ENCODE measurements at places on chromosomes 2 and 18.

- no peak for DNase-seq
Measured at GRCh38 chr2:238635647-238636051, 208.9 kb downstream of the ASB1 start.

GRCh38 chr2:233048569-233049193 is 11.5 kb upstream of the INPP5D start:
- DNase-seq, result no peak

- no peak for DNase-seq
Measured at GRCh38 chr2:233456934-233457333, 102.6 kb downstream of the DGKD start.

DNA sequence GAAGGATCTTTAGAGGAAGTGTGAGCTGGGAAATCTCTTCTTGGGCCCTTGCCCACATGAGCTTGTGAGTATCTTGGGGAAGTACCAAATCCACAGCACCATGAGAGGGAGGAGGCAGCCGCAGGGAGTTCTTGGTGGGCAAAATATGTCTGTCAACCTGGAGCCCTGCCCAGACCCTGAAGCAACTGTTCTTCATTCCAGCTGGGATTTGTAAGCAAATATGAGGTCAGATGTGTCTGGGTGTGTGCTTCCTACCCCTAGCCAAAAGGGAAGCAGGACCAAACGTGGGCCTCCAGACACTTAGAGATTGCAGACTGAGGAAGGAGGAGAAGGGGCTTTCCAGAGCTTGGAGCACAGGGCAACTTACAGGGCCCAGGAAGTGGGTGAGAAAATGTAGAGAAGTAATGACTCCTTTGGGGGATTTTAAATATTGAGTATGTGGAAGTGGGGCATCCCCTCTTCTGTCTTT is 41.9 kb downstream of the TMEM247 start:
- no peak for DNase-seq

DNA sequence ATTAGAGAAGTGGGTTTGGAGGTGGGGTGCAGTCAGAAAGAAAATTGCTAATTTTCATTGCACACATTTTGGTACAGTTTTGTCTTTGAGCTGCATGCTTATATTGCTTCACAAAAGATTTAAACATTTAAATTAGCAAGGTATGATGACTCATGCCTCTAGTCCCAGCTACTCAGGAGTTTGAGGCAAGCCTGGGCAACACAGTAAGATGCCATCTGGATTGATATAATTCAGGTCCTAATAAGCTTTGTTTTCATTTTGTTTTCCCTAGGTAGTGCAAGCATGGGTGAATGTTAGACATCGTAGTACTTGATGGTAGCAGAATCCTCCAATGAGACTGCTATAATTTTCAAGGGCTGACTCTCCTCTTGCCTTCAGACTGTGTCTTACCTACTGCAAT is 396.7 kb upstream of the RGPD4 start:
- DNase-seq, result no peak

- DNase-seq, result no peak
Measured at GRCh38 chr2:7691961-7692656, 774.9 kb downstream of the RNF144A start.

DNA sequence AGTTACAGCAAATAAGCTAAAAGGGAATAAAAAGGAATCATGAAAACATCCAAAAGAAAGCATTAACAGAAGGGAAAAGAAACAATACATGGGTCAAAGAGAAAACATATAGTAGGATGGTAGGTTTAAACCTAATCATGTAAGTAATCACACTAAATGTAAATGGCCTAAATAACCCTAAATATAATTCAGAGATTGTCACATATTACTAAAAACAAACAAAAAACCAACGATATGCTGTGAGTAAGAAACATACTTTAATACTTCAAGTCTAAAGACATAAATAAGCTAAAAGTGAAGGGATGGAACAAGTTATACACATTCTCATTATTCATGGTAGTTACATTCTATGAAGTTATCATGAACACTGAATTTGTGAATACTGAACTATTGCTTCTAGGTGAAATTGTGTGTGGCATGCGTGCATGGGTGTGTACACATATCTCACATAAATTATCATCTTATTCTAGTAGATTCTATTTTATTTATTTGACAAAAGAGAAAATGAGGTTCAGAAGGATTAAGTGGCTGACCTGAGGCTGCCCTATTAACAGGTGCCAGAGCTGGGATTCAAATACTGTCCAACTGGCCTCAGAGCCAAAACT is 170.9 kb downstream of the SEPTIN10 start:
- no peak for DNase-seq

DNA sequence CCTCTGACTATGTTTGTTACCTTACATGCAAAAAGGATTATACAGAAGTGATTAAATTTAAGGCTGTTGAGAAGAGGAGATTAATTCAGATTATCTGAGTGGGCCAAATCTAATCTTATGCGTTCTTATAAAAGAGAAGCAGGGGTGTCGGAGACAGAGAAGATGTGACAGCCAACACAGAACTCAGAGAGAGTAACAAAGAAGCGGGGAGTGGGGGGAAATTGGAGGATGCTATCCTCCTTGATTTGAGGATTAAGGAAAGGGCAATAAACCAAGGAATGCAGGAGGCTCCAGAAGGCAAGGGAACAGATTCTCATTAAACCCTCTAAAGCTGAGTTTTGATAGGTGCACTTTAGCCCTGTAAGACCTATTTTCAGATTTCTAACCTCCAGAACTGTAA is 291.3 kb upstream of the REG3G start:
- no peak for DNase-seq

DNA sequence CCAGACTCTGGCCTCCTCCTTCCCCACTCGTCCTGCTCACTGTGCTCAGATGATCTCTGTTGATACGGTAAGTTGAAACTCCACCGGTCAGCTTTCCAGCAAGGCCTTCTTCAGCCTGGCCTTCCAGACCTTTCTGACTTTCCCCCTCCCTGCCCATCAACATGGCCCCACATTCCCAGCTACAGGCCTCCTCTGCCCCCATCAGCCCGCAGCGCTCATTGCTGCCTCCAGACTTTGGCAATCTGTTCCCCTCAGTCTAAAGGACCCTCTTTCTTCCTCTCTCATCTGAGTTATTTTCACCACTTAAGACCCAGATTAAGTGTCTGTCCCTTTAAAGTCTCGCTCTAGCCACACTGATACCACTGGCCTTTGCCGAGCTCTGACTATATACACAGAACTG is 10.6 kb downstream of the LOXHD1 start:
- no peak for DNase-seq

DNA sequence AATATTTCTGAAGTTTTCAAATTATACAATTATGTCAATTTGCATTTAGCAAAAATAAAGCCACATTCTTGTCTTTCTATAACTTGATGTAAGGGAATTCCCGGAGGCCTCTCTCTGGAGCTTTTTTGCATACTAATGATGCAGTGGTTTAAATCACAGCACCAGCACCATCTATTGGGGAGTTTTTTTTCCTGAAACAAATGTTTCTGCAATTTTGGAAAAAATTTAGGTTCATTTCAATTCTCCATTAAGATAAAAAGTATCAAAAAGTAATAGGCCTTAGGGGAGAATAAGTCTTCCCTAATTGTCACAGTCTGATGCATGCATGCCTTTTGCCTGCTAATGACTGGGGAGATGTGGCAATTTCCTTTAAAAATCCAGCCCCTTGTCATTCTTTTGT is 13.5 kb downstream of the CBLN2 start:
- DNase-seq, result no peak

DNA sequence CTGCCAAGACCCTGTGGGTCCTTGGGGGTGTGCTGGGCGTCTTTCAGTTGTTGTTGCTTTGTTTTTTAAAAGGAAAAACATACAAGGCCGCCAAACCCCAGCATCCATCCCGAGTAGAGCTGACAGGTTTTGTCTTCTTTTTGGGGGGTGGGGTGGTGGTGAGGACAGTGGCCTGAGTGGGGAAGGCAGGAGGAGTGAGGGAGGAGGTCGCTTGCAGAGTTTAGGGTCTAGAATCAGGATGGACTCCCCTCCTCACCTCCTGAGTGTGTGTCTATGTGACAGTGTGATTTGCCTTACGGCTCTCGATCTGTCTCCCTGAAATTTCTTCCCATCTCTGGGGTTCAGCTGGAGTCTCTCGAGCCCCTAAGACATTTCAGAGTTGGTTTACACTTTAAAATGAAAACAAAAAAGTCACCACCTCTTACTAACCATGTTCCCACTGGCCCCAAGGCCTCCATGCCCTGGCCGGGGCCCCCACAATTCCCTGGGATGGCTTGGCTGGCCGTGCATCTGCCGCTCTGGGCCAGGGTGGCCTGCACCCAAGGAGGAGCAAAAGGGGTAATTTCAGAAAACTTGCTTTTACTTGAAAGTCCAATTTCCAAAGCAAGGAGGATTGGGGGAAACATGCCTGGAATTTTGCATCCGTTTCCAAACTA is 5.0 kb downstream of the SIX3 start:
- DNase-seq, result no peak

DNA sequence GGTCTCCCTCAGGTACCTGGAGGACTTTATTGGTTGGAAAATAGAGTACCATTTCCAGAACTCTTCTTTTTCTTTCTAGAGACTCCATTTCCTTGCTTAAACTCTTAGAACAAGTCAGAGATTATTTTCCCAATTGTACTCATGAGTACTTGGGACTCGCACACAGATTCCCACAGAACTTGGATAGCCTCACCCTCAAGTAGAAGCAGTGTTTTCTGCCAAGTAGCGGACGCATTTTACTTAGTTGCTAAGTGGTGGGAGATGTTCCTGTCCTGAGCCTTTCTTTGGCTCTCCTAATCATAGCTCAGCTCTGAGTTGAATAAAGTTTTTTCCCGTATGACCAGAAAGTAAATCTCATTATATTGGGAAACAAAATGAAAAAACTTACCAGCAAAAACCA is 17.2 kb downstream of the SLC30A3 start:
- no peak for DNase-seq

DNA sequence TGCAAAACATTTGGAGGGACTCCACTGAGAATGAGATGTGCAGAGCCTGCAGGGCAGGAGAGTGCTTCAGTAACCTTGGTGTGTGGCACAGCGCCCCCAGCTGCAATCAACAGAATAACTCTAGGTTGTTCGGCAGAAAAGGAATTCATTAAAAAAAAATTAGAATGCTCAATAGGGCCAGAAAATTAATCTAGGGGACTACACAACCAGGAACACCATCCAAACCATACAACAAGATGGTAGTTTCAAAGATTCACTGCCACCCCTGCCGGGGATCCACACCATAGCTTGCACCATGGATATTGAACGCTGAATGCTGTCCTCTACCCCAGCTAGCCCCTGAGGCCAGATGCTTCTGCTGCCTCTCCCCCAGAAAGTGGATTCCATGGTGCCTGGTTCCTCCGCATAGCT is 50.1 kb downstream of the THUMPD2 start:
- no peak for DNase-seq

DNA sequence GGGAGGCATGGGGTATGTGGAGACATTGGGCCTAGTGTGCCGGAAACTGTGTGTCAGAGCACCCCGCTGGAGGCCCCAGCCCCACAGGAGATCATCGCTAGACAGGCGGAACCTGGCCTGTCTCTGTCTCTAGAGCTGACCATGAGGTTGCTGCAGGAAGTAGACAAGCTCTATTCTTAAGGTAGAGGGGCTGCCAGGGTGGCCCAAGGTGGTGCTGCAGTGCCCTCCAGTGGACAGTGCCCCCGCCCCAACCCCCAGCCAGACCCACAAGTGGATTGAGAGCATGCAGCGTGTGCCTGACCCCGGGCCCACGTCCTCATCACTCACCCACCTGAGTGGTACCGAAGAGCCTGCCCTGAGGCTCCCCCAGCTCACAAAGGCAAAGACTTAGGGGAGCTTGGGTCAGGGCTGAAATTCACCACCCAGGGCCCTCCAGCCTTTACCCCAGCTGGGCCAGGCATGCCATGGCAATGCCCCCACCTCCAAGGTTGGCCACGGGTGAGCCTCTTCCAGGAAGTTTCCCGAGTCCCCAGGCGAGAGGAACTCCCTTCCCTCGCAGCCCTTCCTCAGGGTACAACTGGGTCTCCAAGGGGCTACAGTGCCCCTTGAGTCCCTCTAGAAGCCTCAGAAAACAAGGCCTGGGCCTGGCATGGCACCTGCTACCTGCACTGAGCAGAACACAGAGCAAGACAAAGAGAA is 155.0 kb downstream of the TTC32 start:
- no peak for DNase-seq

- DNase-seq, result no peak
Measured at GRCh38 chr18:33839452-33840211, 261.6 kb downstream of the ASXL3 start.

DNA sequence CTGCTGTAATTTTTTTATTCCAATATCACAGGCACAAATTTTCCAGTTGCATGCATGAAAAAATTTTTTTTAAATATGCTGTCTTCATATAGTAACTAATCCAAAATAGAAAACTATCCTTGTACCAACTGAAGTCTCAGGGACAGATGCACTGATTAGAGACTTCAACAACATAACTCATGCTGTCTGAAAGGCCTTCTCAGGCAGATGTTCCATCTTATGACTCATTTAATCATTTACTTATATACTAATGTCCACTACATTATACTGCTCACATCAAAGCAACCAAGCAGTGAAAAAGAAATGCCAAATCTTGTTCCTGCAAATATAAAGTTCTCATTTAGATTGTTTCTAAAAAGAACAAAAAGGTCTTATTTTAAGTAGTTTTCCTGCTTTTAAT is 53.1 kb downstream of the OLA1 start:
- DNase-seq, result no peak

DNA sequence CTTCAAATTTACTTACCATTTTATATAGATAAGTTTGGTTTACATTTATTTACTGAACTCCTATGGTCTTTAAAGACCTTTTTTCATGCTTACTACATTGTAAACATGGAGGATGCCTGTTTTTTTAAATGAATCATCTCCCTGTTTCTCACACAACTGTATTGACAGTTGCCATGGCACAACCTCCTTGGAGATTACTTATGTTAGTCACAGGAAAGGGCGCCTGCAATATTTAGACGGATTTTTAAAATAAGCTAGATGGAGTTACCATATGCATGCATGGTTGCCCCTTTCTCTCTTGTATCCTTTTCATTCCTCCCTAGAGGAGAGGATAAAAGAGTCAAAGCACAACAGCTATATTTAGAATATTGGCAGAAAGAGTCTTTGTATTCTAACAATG is 34.8 kb upstream of the CCDC102B start:
- no peak for DNase-seq

DNA sequence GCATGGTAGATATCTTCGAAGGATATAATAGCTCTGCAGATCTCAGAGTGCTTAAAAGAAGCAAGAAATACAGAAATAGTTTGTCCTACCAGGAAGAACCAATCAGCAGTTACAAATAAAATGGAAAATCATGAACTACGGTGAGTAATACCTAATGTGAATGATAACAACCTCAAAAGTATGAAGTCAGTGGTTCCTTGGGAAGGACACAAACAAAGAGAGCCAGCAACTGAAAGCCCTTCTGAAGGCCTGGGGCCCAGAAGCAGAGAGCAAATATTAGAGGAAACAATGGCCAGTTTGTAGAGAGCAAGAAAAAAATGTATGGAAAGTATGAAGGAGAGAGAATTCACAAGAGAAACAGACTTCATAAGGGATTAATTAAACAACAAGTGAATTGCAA is 226.8 kb upstream of the CHST9 start:
- DNase-seq, result no peak

- DNase-seq, result no peak
Measured at GRCh38 chr2:88212251-88212790, 42.2 kb downstream of the THNSL2 start.

DNA sequence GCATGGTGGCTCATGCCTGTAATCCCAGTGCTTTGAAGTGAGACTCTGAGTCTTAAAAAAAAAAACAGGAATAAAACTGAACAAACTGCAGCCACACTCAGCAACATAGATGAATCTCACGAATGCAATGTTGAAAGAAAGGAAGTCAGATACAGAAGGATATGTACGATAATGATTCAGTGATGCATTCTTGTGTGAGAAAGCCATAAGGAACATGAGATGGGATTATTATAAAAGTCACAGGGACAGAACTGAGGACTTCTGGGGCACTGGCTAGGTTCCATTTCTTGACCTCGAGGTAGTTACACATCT is 56.9 kb upstream of the SMAD2 start:
- no peak for DNase-seq
